Right atrium auricular region (tissue), 2 donors: ENCODE measurements at places on chromosomes 4 and X. TPM values are rescaled to one million over a fixed set of nuclear protein-coding genes. Genes with fewer than 3 reads are reported as not detected.
A peak's percentile ranks its signal among the peaks of the same experiment; 100 is the strongest.

DNA sequence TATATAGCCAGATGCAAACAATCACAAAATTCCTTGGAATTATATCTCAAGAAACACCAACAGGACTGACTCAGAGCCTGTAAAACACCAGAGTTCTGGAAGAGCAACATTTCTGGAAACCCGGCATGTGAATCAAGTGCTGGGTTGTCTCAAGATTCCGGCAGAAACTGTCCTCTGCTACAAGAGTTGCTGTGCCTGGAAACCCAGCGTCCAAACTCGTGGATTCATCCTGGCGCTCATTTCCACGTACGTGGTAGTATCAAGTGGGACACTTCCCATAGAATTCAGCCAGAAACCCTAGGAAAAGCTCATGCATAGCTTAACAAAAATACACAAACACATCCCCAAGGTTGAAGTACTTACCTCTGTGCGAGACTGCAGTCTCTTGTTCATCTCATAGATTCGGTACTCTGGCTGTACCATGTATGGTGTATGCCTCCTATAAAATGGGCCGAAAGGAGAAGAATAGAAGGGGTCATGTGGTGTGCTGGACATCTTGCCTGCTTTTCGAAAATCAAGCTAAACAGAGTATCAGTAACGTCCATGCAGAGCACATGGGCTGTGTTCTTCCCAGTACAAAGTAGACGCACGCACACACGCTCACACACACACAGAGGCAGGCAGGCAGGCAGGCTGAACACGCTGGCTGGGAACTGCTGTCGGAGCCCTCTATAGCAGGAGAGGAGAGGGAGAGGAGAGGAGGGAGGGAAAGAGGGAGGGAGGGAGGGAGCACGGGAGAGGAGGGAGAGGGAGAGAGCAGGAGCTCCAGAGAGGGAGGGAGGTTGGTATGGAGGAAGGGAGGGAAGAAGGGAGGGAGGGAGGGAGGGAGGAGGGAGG is at the start of gene LDB2:
LDB2 (minus strand) TSS at position 655 of the 837 bp plus-strand sequence.
- no peaks in the 10 kb centered on the region for H3K27me3 ChIP-seq
- H3K36me3 ChIP-seq: no peaks in the 10 kb centered on the region
- peak; percentile 75 for DNase-seq
- H3K27ac ChIP-seq: peak within 1 kb of the TSS; percentile 73

DNA sequence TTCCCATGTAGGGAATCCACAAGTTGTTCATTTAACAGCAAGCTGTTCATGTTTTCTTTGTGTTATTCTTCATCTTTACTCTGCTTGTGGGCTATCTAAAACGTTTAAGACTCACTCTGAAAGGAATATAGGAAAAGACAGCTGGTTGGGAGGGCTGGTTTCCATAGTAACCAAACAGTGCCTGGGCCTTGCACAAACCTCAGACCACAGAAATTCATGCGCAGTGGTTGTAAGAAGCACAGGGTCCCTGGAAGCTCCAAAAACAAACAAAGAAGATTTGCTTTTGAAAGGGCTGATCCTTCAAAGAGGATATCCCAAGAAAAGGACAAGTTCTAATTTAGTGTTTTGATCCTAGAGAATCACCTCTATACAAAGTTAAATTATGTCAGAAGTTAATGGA is 7.8 kb downstream of the SERTM2 start:
- DNase-seq: no peak
- H3K4me3 ChIP-seq: no peak overlapping the region
- H3K36me3 ChIP-seq: no peaks in the 10 kb centered on the region
- H3K27ac ChIP-seq: no peak overlapping the region
- no peaks in the 10 kb centered on the region for H3K4me1 ChIP-seq

DNA sequence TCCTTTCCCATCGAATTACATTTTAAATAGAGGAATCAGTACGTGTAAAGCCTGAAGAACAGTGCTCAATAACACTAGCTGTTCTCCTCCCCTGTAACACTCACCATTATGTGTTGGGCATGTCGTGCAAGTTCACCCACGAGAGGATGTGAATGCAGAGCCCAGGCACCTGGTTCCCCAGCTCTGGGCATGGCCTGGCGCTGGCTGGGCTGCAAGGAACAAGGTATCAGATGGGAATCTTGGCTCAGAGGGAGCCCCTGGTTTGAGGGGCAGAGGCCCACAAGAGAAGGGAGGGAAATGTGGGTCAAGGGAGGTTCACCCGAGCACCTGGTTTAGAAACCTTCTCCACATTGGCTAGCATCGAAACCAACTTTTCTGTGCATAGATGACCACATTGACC is 41.7 kb upstream of the MTM1 start:
- no peaks in the 10 kb centered on the region for H3K27me3 ChIP-seq
- no peak overlapping the region for H3K4me3 ChIP-seq
- H3K4me1 ChIP-seq: no peaks in the 10 kb centered on the region
- DNase-seq: no peak
- no peak overlapping the region for H3K27ac ChIP-seq

Gene NOX1
- 0.82 TPM for total RNA-seq

GRCh38 chr4:59484944-59485343 is 1715.2 kb upstream of the ADGRL3 start:
- no peak overlapping the region for H3K4me3 ChIP-seq
- no peaks in the 10 kb centered on the region for H3K27me3 ChIP-seq
- H3K4me1 ChIP-seq: no peaks in the 10 kb centered on the region
- no peak overlapping the region for H3K27ac ChIP-seq
- H3K36me3 ChIP-seq: no peaks in the 10 kb centered on the region

- H3K4me1 ChIP-seq: no peaks in the 10 kb centered on the region
- H3K4me3 ChIP-seq: no peak overlapping the region
- DNase-seq: no peak
- peaks cover 8% of the 10 kb centered on the region for H3K36me3 ChIP-seq
These were observed 71.5 kb downstream of the PLS3 start for GRCh38 chrX:115632455-115632854.

GRCh38 chr4:113146876-113147358 is 97.5 kb downstream of the ANK2 start:
- peaks cover 33% of the 10 kb centered on the region for H3K4me1 ChIP-seq
- no peaks in the 10 kb centered on the region for H3K27me3 ChIP-seq
- no peaks in the 10 kb centered on the region for H3K36me3 ChIP-seq
- DNase-seq: no peak

GRCh38 chr4:3413217-3413671 is 28.5 kb upstream of the HGFAC start:
- H3K4me1 ChIP-seq: no peaks in the 10 kb centered on the region
- H3K4me3 ChIP-seq: no peak overlapping the region
- no peaks in the 10 kb centered on the region for H3K27me3 ChIP-seq

Gene NDST4
- total RNA-seq: not detected

DNA sequence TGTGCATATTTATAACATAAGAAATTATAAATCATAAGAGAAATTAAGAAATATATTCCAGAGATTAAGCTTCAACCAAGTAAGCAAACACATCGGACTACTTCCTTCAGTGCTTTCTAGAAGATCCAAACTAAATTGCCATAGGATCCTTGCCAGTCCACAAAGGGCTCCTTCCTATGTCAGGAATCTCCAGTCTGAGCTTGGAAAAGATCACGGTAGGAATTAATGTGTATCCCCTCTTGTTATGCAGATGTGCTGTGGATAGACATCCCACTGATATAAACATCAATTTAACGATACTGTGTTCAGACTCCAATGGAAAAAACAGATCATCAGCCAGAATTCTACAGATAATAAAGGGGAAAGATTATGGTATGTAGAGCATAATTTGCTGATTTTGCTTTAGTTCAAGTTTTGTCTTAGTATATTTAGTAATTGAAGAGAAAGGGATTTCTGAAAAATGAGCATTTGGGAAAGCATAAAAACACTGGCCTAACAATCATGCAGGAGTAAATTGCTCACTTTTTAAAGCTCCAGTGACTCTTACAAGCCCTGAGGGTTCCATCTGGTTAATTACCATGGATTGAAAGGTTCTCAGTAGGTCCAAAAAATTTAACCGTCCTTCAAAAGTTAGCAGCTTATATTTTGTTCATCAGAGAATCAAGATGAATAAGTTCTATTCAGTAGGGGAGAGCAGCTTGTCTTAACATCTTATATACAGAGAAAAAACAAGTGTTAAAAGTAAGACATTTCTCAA is 65.9 kb downstream of the HHIP start:
- H3K36me3 ChIP-seq: no peaks in the 10 kb centered on the region
- H3K4me3 ChIP-seq: no peak overlapping the region
- H3K27me3 ChIP-seq: no peaks in the 10 kb centered on the region
- H3K27ac ChIP-seq: no peak overlapping the region

DNA sequence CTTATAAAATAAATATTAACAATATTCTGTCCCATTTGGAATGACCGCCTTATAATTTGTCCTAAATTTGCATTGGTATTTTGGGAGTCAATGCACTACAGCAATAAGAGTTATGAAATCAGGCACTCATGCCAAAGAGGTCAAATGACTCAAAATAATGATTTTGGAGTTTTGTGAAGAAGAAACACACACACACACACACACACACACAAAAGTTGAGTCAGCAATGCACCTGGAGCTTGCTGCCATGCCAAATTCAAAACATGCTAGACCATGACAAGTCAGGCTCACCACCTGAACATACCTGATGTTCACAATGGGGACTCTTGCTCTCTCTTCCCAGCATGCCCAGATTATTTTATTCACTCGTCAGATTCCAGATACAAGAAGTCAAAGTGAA is 56.7 kb downstream of the PROM1 start:
- H3K4me1 ChIP-seq: no peaks in the 10 kb centered on the region
- no peak overlapping the region for H3K4me3 ChIP-seq
- DNase-seq: no peak
- H3K27ac ChIP-seq: no peak overlapping the region
- no peaks in the 10 kb centered on the region for H3K27me3 ChIP-seq

GRCh38 chrX:53354669-53355068 is 67.8 kb downstream of the SMC1A start:
- H3K4me3 ChIP-seq: no peak overlapping the region
- no peaks in the 10 kb centered on the region for H3K27me3 ChIP-seq
- DNase-seq: no peak
- H3K36me3 ChIP-seq: no peaks in the 10 kb centered on the region
- no peaks in the 10 kb centered on the region for H3K4me1 ChIP-seq

DNA sequence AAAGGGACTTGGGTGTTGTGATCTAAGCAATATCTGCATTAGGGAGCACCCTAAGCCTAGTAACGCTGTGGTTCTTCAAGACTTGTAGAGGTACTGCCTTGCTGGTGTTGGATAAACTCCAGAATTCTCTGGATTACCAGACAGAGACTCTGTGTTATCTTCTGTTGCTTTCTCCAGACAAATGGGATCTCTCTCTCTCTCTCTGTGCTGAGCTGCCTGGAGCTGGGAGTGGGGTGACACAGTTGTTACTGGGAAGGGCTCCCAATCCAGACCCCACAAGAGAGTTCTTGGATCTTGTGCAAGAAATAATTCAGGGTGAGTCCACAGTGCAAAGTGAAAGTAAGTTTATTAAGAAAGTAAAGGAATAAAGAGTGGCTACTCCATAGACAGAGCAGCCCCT is 48.8 kb downstream of the MCUB start:
- H3K36me3 ChIP-seq: no peaks in the 10 kb centered on the region
- peaks cover 6% of the 10 kb centered on the region for H3K4me1 ChIP-seq
- H3K27ac ChIP-seq: no peak overlapping the region
- H3K4me3 ChIP-seq: no peak overlapping the region
- no peak for DNase-seq

- no peak for DNase-seq
- no peaks in the 10 kb centered on the region for H3K36me3 ChIP-seq
- H3K27ac ChIP-seq: no peak overlapping the region
- H3K27me3 ChIP-seq: no peaks in the 10 kb centered on the region
- H3K4me1 ChIP-seq: no peaks in the 10 kb centered on the region
These were observed 51.7 kb downstream of the RPGR start for GRCh38 chrX:38275615-38276014.

DNA sequence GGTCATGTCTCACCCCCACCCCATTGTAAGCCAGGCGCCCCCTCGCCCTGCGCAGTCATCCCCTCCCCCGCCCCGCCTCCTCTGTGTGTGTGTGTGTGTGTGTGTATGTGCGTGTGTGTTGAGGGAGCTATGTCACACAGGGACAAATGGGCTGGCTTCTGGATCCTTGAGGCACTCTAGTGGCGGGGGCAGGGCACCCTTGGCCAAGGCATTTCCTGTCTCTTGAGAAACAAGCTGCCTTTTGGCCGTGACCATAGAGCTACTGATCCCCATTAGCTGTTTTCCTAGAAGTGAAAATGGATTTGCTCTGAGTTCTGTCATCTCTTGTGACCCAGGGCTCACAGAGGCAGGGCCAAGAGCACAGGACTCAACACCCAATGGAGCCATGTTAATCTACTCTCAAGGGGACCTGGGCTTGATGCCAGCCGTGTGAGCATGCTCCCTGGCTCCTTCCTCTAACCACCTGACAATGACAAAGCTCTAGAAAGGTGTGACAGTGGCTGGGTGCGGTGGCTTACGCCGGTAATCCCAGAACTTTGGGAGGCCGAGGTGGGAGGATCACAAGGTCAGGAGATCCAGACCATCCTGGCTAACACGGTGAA is 162.5 kb upstream of the BCOR start:
- no peak for DNase-seq
- no peaks in the 10 kb centered on the region for H3K27me3 ChIP-seq
- H3K27ac ChIP-seq: no peak overlapping the region
- H3K4me3 ChIP-seq: no peak overlapping the region
- H3K4me1 ChIP-seq: peaks cover 15% of the 10 kb centered on the region

Gene SSX4B
- total RNA-seq: not detected

DNA sequence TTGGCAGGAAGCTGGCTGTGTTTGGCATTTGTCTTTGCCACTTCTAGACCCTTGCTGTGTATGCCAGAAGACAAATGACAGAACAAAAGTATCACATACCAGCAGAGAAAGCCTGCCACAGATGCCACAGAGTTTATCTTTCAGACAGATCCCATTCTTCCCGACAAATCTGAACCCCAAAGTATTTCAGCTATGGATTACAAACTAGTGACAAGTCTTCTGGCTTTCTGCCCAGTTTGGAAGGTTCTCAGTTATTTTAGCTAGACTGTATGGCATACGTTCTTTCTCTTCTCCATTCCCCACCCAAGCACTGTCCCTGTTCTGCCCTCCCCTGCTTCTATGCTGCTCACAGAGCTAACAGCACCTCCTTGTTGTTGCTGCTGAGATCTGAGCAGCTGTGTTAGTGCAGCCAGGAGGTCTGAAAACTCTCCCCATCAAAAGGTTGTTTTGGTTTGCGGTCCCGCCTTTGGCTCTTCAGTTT is 236.7 kb downstream of the FRAS1 start:
- H3K4me1 ChIP-seq: no peaks in the 10 kb centered on the region
- H3K36me3 ChIP-seq: no peaks in the 10 kb centered on the region
- H3K27me3 ChIP-seq: no peaks in the 10 kb centered on the region

Gene F11
- total RNA-seq: not detected

Gene EDA
- total RNA-seq: 13.1 TPM

GRCh38 chr4:139890816-139891215 is 225.2 kb downstream of the MGST2 start:
- H3K27me3 ChIP-seq: no peaks in the 10 kb centered on the region
- no peak overlapping the region for H3K4me3 ChIP-seq
- no peaks in the 10 kb centered on the region for H3K36me3 ChIP-seq
- H3K27ac ChIP-seq: no peak overlapping the region
- DNase-seq: no peak

Gene GPRASP2
- 21.9 TPM for total RNA-seq

Gene ZBED1
- 40.7 TPM for total RNA-seq

Gene SPIN2A
- not detected for total RNA-seq

Gene ZNF595
- total RNA-seq: 7.4 TPM

Gene TRPC5OS
- total RNA-seq: not detected

GRCh38 chr4:144861471-144861870 is 215.5 kb downstream of the HHIP start:
- no peak overlapping the region for H3K27ac ChIP-seq
- H3K4me1 ChIP-seq: no peaks in the 10 kb centered on the region
- H3K36me3 ChIP-seq: no peaks in the 10 kb centered on the region
- no peaks in the 10 kb centered on the region for H3K27me3 ChIP-seq
- no peak overlapping the region for H3K4me3 ChIP-seq
